NCI-H1048 (cell line): ENCODE measurements at places on chromosomes 11 and 22.

DNA sequence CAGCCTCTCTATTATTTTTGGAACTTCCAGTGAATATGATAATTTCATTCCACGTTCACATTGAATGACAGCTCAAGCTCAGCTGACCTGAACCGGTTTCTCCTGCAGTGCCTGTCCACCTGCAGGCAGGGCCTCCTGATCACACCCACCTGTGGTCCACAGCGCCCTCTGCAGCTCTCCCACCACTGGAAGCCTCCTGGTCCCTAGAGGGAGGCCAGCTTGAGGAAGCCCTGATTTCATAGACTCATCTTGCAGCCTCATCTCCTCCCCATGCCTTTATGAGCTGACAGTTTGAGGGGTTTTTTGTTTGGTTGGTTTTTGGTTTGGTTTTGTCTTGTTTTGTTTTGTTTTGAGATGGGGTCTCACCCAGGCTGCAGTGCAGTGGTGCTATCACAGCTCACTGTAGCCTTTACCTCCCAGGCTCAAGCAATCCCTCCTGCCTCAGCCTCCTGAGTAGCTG is 29.9 kb upstream of the MALAT1 start:
- no peak for DNase-seq

GRCh38 chr11:92540096-92540495 is 315.5 kb downstream of the FAT3 start:
- no peak for DNase-seq

- DNase-seq = no peak
These were observed 85.0 kb downstream of the CABIN1 start for GRCh38 chr22:24095826-24096757.

GRCh38 chr11:108556019-108556418 is 37.5 kb downstream of the EXPH5 start:
- no peak for DNase-seq

GRCh38 chr22:45580726-45581381 is 78.2 kb downstream of the FBLN1 start:
- no peak for DNase-seq

- DNase-seq = no peak
These were observed 19.8 kb upstream of the SHANK2 start for GRCh38 chr11:71272161-71272560.

- DNase-seq = no peak
These were observed 31.9 kb upstream of the IGLL5 start for GRCh38 chr22:22855617-22856308.

GRCh38 chr11:70834984-70835560 is 417.3 kb downstream of the SHANK2 start:
- DNase-seq = no peak

DNA sequence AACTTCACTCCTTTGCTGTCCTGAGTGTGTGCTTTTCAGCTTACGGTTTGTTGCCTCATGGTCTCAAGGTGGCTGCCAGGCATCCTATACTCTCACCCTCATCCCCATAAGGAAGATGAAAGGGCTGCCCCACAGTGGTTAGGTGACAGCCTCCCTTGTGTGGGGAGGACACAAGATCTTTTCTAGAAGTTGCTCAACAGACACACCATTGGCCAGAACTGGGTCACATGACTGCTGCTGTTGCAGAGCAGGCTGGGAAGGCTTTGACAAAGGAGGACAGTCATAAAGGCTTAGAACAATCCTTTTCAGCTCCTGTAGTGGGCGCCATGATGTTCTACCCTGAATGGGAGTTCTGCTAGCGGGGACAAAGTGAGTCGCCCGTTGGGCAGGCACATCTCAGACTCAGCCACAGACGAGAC is 69.7 kb upstream of the RASD2 start:
- DNase-seq = no peak

DNA sequence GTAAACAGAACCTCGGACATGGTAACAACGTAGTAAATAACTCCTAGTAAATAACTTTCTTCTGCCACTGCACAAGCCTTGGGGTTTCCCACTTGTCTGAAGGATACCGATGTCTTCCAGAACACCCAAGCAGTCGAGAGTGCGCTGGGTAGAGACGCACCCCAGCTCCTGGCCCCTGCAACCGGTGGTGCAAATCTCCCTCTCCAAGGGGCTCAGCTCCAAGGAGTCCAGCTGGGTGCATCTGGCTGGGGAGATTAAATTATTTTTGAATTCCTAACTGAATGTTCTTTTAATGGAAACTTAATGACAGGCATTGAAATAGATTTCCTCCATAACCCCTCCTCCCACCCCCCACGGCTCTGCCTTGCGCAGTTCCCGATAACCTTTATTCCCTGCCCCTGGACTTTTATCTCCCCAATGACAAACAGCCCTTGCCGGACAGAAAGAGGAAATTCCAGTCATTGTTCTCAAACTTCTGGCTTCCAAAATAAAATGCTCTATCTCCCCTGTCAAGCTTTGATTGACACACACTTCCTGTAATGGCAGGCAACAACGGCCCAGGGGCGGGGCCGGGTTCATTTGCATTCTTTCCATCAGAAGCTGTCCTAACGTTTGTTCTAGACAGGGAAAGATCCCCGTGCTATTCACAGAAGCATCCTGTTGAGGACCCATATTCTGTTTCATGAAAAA is 31.2 kb downstream of the KCNJ1 start:
- no peak for DNase-seq

DNA sequence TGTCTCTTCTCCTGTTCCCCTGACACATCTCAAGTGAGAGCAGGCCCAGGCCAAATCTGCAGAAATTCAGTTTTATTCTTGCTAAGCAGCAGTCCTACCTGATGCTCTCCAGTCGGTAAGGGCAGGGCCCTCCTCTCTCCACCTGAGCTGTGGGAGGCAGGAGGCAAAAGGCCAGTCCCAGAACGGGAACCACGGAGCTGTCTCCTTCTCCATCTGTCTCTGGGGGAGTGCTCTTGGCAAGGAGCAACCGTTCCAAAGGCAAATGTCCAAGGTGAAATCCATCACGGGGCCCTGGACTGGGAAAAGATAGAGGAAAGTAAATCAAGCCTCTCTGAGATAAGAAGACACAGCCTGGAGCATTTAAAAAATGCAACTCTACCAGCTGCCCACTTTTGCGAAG is 65.2 kb upstream of the CDON start:
- no peak for DNase-seq

DNA sequence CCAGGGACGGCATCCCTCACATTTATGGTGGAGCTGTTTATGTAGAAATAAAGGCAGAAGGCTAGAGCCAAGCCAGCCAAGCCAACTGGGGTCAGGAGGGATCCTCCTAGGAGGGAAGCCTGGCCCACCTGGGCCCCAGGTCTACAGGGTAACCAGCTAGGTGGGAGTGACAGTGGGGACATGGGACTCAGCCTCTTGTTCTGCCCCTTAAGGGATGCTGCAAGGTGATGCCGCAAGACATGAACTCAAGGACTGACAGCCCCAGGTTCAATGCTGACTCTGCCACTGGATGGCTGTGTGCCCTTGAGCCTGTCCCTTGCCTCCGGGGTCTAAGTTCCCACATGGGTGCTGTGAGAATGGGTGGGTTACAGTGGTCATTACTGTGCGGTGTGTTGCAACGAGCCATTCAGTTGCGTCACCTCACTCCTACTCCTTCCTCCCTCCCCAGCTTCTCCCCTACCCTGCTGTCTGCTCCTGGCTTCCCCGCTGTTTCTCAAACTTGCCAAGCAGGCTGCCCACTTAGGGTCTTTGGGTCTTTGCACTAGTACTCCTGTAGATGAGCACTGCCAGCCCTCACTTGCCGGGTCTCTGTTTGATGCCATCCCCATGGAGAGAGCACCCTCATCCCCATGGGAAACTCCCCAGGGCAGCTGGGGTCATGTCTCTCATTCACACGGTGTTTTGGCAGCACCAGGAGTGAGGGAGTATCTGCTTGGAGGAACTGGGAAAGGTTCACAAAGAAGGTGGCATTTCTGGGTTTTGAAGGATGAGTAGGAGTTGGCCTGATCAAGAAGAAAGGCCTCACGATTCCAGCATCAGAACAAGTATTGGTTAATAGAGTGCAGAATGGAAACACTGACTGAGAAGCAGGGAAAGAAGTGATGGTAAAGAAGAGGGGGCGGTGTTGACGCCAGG is 43.0 kb upstream of the RTL6 start:
- DNase-seq = no peak

- no peak for DNase-seq
These were observed 90.3 kb downstream of the PAX6 start for GRCh38 chr11:31720671-31721365.

DNA sequence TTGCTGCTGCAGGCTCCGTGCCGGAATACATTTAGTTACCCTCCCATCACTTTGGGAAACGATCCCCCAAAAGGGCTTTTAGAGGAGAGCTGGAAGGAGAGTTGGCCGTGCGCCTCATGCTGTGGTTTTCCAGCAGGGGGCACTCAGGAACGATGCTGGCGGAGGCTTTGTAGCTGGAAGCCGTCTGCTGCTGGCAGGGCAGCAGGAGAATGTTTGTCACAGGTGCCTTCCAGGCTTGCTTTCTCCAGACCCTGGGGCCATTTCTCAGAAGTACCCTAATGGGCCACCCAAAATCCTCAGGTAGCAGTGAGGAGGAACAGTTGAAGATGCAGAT is 30.0 kb upstream of the CABP7 start:
- DNase-seq = no peak

- DNase-seq = no peak
These were observed 136.0 kb downstream of the CCDC81 start for GRCh38 chr11:86510674-86511073.

DNA sequence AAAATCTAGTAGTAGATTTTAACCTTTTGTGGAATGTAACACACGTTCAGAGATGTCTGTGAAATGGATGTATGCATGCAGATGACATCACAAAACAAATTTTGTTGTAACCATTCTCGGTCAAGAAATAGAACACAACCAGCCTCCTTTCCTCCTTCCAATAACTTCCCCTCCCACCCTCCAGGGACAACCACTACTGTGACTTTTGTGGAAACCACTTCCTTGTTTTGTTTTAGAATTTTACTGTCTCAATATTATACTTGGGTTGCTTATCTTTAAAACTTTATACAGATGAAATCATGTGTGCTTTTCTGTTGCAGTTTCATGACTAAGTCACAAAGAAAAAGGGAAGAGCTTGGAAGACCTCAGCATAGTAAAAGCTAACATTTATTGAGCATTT is 189.4 kb upstream of the NCAM1 start:
- DNase-seq = no peak

- no peak for DNase-seq
These were observed 83.3 kb downstream of the BARX2 start for GRCh38 chr11:129458756-129459535.

DNA sequence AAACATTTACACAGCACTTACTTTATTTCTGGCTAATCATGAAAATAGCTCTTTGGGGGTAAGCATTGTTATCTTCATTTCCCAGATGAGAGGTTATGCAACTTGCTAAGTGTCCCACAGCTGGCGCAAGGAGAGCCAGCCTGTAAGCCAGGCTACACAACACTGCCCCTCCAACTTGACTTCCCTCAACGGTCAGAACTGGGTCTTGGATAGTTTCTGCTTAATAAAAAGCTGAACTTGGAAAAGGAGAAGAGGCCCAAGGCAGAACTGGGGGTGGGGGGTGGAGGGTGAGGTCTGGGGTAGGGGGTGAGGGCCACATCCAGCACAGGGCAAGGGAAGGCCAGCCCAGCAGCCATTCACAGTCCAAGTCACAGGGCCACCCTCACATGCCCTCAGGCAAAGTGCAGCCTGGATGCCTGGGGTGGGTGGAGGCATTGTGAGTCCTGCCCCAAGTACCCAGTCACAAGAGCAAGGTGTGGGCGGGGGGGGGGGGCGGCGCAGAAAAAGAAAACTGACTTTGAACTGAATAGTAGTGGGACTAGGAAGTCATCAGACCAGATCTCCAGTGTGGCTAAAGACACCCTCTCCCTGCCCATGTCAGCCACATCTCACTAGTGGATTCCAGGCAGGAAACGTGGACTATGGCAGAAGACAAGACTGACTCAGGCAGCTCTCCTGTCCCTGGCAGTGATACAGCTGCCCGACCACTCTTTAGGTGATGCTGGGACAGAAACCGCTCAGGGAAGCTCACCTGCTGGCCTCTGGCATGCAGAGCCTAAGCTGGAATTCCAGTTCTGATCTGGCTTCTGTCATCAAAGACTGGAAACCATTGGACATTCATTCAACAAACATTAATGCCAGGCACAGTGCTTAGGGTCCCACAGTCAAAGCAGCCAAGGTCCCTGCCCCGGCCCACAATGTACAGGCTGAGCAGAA is 52.4 kb downstream of the PACSIN2 start:
- DNase-seq = no peak

DNA sequence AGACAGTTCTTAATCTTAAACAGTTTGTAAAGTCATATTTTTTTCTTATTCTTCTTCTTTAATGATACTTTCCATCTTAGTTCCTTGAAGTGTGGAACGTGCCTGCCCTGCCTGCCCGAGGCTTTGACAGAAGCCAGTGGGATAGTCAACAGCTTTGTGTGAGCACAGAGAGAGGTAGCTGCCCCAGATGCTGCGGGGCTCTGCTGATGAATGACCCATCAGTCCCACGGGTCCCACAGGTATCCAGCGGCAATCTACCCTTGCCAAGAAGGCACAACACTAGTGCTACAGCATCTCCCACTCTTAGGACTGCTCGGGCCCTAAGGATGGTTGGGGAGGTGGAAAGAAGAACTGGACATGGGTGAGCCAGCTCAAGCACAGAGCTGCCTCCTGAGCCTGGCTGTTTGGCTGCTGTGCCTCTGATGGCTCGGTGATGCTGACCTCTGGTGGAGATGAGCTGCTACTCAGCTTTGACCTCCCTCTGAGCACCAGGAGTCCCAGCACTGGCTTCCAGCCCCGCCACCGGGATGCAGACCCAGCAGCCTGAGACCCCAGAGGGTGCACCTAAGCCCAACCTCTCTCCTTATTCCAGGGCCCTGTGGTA is 11.8 kb upstream of the APLNR start:
- no peak for DNase-seq

DNA sequence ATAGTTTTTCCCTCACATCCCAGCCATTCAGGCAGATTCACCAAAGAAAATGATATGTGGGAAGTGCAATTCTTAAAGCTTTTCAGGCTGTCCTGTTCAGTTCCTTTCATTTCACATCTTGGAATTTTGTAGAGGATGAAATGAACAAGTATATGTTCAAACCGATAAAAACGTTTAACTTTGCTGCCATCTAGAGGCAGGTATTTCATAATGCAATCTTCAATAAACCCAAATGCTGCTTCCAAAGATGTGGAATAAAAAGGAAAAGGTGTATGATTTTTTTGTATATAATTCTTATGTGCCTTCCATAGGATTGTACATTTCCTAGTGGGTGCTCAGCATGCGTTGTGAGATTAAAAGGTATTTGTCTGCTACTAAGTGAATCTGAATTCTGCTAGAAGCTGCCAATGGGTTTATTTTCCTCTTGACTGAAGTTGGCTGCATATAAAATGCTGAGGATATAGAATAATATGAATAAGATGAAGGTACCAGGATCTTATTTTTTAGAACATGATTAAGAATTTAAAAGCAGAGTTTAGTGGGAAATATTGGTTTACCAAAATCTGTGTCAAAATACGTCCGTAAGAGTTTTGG is 199.3 kb downstream of the PGR start:
- DNase-seq = peak; percentile 21

GRCh38 chr11:8814923-8815240 is 96.1 kb upstream of the AKIP1 start:
- no peak for DNase-seq
